Activated CD4-positive, alpha-beta T cell treated with anti-CD3 and anti-CD28 coated beads for 24 hours (primary cell): ENCODE measurements at places on chromosomes 11 and 22.

DNA sequence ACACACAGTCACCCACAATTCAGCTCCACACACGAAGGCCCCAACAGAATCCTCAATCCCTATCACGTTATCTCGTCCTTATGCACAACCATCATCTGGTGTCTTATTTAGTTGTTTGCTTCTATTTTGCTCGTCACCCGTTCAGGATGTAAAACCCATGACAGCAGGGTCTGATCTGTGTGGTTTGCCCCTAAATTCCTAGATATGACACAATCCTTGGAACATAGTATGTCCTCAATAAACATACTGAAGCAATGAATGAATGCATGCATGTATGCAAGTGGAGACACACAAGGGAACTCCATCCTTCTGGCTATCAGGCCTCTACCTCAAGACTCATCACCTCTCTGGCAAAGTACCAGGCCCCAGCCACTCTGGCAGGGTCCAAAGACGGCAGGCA lies 20.2 kb downstream of the STARD10 start:
- no peak for DNase-seq

DNA sequence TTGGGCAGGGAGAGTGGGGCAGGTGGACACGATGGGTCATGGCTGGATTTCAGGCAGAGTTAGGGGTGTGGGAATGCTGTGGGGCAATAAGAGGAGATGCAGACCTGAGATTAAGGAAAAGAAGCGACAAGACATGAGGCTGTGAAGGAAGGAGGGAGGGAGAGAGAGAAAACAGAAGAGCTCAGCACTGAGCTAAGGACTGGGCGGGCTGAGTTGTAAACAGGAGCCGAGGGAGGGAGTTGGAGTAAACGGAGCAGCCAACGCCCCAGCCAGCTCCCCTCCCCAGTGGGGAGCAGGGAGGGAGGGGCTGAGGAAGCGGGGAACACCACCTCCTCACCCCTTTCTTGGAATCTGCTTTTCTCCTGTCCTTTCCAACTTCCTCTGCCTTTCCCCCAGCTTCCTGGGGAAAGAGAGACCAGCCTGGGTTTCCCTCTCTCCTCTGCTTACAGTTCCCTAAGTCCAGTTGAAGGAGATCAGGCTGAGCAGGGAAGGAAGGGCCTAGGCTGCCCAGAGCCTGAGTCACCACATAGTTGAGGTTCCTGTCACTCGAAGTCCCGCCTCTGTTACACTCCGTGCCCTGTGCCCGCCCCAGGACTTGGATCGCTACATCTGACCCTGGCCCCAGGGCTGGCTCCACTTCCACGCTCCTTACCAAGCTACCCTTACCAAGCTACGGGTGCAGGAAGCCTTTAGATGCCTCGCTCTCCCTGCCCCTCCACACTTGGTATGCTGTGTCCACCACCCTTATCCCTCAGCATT lies 6.7 kb upstream of the AHNAK start:
- no peak for DNase-seq

- DNase-seq, result no peak
Observed at GRCh38 chr22:35923026-35923425, 105.6 kb downstream of the RBFOX2 start.

DNA sequence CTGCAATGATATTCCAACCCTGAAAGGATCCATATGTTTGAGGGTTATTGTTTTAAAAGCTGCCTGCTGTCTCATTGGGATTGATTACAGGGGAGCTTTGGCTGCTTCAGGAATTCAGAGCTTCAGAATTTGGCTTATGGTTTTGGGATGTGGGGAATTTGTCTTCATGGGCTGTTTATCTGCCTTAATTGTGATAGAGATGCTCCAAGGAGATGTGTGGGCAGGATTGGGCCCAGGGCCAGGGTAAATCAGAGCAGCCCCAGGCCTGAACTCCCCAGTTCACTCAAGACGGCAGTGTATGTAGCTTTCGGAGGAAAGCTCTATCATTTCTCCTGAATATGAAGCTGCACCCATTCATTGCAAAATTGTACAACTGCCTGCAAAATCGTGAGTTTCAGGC lies 88.5 kb downstream of the ALX4 start:
- DNase-seq, result no peak

GRCh38 chr11:95544095-95544856 lies 245.3 kb downstream of the FAM76B start:
- DNase-seq, result no peak

- no peak for DNase-seq
Observed at GRCh38 chr22:37630839-37631435, 8.5 kb upstream of the SH3BP1 start.
